HL-60 (cell line): ENCODE measurements at places on chromosomes 7 and 10.
A peak's percentile ranks its signal among the peaks of the same experiment; 100 is the strongest.

GRCh38 chr10:24800861-24801260 is 77.2 kb upstream of the ARHGAP21 start:
- no peak for DNase-seq

GRCh38 chr7:15685358-15686294 is 857 bp downstream of the MEOX2 start:
- DNase-seq: no peak

GRCh38 chr10:126950401-126951105 is 45.3 kb downstream of the DOCK1 start:
- no peak for DNase-seq

DNA sequence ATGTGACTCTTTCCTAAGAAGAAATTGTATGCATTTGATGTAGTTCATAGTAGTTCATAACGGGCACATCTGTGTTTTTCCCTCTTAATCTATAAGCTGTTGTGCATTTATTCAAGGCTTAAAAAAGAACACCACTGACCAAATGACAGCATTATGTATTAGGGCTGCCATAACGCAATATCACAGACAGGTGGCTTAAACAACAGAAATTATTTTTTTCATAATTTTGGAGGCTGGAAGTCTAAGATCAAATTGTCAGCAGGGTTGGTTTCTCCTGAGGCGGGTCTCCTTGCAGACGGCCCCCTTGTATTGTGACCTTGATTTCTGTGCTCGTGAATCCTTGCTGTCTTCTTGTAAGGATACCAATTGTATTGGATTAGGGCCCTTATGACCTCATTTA is 627 bp upstream of the SSMEM1 start:
- no peak for DNase-seq

- DNase-seq: no peak
Observed at GRCh38 chr10:124301736-124302135, 117.0 kb downstream of the OAT start.

- DNase-seq: no peak
Observed at GRCh38 chr10:112677689-112678088, 230.7 kb downstream of the VTI1A start.

GRCh38 chr10:35178331-35178730 is 51.7 kb downstream of the CREM start:
- DNase-seq: no peak

DNA sequence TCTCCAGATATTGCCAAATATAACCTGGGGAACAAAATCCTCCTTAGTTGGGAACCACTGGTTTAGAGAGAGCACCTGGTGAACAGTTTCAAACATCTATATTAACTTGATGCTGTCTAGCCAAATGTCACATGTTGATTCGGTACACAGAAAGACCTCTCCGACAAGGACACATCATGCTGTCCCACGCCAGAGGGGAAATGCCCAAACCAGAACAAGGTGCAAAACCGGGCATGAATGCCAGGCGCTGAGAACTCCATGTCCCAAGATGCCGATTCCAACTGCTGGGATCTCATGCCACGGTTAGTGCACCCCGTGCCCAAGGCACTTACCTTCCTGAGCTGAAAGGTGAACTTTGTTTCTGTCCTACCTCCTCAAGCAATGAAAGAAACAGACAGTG is 100.8 kb downstream of the SFMBT2 start:
- no peak for DNase-seq

- DNase-seq: peak; percentile 1
Observed at GRCh38 chr7:146002431-146003078, 114.0 kb upstream of the CNTNAP2 start.

GRCh38 chr7:112892263-112892662 is 102.1 kb upstream of the TMEM168 start:
- no peak for DNase-seq

- no peak for DNase-seq
Observed at GRCh38 chr7:118039963-118040489, 143.9 kb upstream of the LSM8 start.

DNA sequence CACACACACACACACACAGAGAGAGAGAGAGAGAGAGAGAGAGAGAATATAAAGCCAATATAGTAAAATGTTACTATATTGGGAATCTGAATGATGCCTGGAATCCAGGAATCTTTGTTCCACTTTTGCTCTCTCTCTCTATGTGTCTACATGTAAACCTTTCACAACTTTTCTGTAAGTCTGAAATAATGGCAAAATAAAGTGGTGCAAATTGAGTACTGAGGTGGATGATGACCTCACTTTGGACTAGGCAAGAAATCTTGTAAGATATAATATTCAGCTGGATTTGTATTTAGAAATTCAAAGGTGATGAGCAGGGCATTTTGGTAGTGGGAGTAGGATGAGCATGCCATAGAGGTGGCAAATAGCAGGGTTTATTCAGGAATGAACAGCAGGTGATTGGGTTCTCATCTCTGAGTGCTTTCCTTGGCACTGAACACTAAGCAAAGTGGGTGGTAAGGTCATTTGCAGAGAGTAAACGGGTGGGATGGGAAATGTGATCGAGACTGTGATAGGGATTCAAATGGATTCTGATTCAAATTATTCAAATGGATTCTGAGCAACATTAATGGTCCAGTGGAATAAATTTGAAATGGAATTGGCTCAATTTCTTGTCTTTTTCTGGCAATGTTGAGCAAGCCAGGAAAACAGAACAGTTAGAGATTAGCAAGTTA is 9.7 kb upstream of the ANLN start:
- DNase-seq: no peak

DNA sequence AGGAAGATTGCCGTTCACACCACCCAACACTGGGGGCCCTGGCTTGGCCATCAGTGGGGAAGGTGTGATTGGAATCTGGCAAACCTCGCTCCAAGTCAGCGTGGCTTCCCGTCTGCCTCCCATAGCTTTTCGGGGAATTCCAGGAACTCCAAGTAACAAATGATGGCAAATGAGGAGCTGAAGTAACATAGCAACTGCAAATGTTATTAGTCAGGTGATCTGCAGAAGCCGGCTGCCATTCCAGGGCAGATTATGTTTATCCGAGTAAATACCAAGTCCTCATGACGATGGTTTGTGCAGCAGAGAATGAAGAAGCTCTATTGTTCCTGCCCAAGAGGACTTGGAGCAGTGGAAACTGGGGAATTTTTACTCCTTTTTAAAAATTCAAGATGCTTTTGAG is 270.5 kb upstream of the PODXL start:
- DNase-seq: no peak

- no peak for DNase-seq
Observed at GRCh38 chr7:156566812-156567549, 73.6 kb upstream of the RNF32 start.

- DNase-seq: no peak
Observed at GRCh38 chr7:143263266-143264195, at the start of gene GSTK1. Gene GSTK1 (plus strand): TSS chr7:143263441. CDS start chr7:143263514, 73 bp downstream.

GRCh38 chr10:119495545-119495944 is 47.0 kb downstream of the RGS10 start:
- no peak for DNase-seq

GRCh38 chr10:14186245-14186644 is 144.5 kb downstream of the FRMD4A start:
- DNase-seq: no peak

DNA sequence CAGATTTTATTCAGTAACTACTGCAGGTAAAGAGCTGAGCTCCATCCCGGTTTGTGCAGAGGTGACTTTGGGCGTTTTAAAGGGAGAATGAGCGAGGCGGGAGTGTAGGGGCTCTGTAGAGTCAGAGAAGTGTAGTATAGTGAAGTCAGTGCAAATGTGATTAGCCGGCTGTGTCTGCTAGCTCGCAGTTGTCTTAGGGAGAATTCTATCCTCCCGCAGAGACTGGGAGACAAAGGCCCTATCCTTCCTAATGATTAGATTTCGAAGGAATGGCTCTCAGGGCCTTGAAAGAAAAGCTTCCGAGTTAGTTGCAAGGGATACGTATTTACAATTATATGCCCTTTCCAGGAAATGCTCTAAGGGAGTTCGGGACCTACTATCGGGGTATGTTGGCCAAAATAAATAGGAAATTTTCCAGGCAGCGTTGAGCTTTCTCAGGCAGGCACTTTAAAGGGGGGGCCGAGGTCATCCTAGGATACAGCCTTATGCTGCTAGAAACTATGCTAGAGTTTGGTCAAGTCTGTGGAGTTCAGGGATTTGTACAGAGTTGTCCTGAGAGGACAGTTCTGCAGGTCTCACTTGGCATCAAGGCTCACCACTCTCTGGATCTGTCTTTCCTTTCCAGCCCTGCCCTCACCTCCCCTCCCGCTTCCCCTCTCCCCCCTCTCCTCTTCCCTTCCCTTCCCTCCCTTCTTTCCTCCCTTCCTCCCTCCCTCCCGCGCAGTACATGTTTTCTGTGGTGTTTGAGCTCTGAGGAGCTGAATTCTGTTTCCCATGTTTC is 825 bp downstream of the MRPL32 start:
- DNase-seq: no peak

DNA sequence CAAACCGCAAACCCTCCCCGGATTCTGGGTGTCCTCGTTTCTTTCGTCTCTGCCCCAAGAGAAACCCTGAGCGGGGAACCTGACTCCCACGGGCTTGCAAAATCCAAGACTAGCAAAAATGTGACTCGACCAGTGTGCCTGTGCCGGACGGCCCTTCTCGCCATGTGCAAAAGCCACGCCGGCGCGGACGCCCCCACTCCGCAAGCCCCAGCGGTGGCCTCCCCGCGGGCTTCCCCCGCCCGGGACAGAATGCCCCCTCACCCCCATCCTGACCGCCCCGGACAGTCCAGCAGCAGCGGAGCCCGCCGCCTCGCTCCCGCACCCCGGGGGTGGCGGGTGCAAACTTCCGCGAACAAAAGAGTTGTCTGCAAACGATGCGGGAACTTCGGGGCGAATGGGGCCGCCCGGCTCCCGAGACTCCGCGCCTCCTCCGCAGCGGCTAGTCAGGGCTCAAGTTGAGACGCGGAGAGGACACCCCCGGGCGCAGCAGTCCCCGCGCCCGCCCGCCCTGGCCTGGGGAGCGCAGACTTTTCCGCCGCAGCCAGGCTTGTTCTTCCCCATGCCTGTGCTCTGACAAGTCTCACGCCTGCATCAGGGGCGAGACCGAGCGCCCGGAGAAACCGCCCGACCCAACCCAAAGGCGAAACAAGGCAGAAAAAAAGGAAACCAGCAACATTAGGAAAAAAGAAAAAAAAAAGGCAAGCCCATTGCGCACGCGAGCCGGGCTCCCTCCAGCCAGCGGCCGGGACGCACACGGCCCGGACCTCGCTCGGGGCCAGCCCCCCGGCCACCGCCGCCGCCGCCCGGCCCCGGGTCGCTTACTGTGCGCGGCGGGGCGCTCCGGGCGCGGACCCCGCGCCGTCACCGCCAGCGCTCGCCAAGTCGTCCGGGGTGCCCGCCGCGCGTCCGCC is 732 bp downstream of the FAM53B start:
- peak; percentile 65 for DNase-seq

- DNase-seq: no peak
Observed at GRCh38 chr7:44259547-44260457, 59.0 kb downstream of the YKT6 start.

GRCh38 chr10:48759113-48759901 is 74.6 kb downstream of the WDFY4 start:
- DNase-seq: peak; percentile 35

GRCh38 chr10:79399223-79399831 is 46.1 kb downstream of the ZCCHC24 start:
- peak; percentile 61 for DNase-seq

DNA sequence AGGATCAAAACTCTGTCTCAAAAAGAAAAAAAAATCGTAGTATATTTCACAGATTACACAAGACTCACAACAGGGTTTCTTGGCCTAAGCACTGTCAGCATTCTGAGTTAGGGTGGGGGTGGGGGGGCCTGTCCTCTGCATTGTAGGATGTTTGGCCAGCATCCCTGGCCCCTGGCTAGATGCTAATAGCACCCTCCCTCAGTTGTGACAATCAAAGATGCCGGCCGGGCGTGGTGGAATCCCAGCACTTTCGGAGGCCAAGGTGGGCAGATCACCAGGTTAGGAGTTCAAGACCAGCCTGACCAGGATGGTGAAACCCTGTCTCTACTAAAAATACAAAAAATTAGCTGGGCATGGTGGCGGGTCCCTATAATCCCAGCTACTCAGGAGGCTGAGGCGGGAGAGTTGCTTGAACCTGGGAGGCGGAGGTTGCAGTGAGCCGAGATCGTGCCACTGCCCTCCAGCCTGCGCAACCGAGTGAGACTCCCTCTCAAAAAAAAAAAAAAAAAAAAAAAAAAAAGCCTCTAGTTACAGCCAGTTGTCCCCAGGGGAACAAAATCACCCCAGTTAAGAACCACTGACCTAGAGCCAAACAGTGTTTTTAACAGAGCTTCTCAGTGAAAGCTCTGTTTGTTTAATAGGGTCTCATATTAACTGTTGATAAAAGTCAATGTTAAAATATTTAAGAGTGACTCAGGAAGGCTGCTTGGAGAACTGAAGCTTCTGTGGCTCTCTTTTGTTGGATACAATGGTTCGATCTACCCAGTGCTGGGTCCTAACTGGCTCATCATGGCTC is 161.0 kb upstream of the FAM171A1 start:
- DNase-seq: no peak

- no peak for DNase-seq
Observed at GRCh38 chr7:43522406-43523156, 60.3 kb upstream of the STK17A start.

DNA sequence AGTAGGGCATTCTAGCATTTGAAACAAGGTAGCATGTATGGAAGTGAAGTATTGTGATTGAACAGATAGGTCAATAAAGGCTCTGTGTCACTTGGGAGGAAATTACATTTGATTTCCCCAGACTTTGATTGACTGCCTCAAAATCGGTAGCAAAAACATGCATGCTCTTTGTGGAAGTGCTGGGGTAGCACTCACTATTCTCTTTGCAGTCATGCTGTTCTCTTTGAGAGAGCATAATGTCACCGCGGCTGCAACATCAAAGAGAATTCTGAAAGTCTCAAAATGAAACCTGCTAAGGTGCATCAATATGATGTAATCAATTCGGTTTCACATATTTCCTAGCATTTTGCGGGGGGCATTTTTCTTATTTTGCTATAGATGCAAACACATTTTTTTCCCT is 64.2 kb downstream of the ARMC3 start:
- DNase-seq: no peak

- peak; percentile 90 for DNase-seq
Observed at GRCh38 chr10:133520193-133520738, 6.9 kb upstream of the CYP2E1 start.

- DNase-seq: no peak
Observed at GRCh38 chr10:130169136-130169859, 33.1 kb downstream of the GLRX3 start.

GRCh38 chr7:138919911-138920310 is 61.3 kb downstream of the KIAA1549 start:
- DNase-seq: no peak

- DNase-seq: no peak
Observed at GRCh38 chr7:24283897-24284698, at the start of gene NPY. Gene NPY (plus strand): TSS chr7:24284190. CDS start chr7:24285241, 1,051 bp downstream.

DNA sequence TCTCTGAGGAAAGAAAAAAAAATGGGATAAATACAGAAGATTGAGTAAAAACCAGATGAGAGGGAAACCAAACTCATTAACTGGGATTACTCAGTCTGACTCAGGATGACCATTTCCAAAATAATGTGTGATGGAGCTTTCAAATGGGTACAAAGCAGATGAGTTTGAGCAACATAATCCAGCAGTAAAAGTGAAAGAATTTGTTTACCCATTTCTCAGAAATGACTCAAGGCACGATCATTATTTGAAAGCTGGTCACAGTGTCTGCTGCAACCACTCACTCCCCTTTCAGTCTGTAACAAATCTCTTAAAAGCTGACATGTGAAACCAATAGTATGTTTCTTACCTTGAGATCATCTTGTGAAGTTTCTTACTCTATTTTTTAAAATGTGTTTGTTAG is 104.7 kb upstream of the KLF14 start:
- no peak for DNase-seq
